ENCODE measurements at places on chromosomes 3 and 15. TPM values are rescaled to one million over a fixed set of nuclear protein-coding genes. Genes with fewer than 3 reads are reported as not detected.

DNA sequence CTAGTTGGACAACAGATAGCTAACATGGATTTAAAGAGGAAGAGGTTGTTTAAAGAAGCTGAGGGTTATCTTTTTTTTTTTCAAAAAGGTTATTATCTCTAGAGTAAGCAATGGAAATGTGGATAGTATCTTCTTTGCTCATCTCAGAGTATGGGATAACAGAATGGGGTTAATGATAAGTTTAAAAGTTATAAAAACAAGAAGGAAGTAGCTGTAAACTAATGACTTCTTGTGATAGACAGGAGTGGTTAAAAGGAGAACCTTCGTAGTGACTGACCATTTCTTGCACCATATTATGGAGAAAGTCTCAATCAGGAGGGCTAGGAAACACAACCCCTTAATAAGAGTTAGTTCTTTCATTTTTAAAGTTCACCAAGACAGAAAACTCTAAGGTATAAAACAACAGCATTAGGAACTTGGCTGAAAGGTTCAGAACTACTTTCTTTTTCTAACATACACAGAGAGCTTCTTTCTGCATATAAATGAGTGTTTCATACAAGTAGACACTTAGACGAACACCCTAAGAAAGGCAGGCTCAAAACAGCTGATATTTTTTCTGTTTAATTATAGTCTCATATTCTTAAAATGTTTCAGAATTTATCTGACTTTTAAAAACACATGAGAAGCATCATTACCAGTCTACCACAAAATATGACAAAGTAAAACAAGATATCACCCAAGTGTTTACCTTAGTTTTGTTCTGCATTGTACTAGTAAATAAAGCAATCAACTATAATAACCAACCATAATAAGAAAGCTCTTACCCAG, 140.0 kb downstream of the MEIS2 start:
- H3K4me3 ChIP-seq = no peak overlapping the region
- no peak overlapping the region for H3K27ac ChIP-seq
- no peaks in the 10 kb centered on the region for H3K27me3 ChIP-seq
- no peaks in the 10 kb centered on the region for H3K36me3 ChIP-seq
- DNase-seq = no peak

DNA sequence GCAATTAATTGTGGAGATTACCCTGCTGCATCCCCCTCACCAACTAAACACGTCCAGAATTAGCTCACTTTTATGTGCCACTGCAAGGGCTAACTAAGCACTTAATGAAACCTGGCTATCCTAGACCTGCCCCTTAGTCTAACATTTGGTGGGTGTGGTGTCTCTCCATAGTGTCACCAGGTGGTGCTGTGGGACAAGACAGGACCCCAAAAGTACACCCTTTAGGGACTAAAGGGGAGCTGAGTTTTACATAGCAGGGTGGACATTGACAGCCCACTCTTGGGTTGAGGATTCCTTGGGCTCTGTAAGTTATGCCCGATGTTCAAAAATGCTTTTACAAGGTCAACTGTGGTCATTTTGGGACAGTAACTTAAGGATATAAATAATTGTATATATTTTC, 5.7 kb downstream of the DUT start:
- no peaks in the 10 kb centered on the region for H3K4me1 ChIP-seq
- no peaks in the 10 kb centered on the region for H3K36me3 ChIP-seq
- H3K4me3 ChIP-seq = no peak overlapping the region
- H3K27ac ChIP-seq = no peak overlapping the region

ASB14 gene
- not detected for total RNA-seq

RASGRP1 gene
- not detected for total RNA-seq

PARP15 gene
- 0.29 TPM for total RNA-seq

DNA sequence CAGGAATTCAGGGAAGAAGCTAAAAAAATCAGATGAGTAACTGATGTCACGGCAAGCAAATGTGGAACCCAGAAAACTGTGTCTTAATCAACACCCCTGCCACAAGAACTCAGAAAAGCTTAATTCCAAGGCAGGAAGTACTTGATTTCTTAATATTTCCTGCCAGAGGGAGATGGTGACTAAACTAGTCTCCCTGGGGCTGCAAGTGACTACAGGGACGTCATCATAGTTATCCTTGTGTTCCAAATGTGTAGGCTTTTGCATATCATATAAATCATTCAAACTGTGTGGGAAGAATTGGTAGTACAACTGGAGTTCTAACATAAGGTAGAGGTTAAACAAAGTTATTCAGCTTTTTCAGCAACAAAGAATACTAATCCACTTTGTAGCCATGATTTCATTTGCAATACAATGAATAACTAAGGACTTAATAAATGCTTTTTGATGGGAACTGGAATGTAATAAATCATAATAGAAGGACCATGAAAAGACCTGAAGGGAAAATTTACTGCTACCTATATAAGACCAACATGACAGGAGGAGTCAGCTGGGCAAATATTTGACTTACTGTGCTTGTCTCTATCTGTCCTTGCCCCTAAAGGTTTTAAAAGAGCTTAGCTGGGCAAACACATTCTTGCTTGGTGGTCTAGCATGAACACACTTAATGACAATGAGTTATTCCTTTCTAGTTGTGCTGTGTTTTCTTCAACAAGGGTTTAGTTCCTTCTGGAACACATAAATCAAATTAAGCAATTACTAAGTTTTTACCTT, 76.0 kb upstream of the NECTIN3 start:
- no peak overlapping the region for H3K27ac ChIP-seq
- no peak overlapping the region for H3K4me3 ChIP-seq
- H3K36me3 ChIP-seq = no peaks in the 10 kb centered on the region
- no peak for DNase-seq
- H3K27me3 ChIP-seq = peaks cover 2% of the 10 kb centered on the region

Measured in glutamatergic neuron (in vitro differentiated cells).